NB4 (cell line): ENCODE measurements at places on chromosomes 1 and 21.

GRCh38 chr1:61215676-61216289, 133.4 kb downstream of the NFIA start:
- DNase-seq = no peak

- DNase-seq = no peak
Observed at GRCh38 chr1:169487133-169487532, 1.4 kb upstream of the SLC19A2 start.

DNA sequence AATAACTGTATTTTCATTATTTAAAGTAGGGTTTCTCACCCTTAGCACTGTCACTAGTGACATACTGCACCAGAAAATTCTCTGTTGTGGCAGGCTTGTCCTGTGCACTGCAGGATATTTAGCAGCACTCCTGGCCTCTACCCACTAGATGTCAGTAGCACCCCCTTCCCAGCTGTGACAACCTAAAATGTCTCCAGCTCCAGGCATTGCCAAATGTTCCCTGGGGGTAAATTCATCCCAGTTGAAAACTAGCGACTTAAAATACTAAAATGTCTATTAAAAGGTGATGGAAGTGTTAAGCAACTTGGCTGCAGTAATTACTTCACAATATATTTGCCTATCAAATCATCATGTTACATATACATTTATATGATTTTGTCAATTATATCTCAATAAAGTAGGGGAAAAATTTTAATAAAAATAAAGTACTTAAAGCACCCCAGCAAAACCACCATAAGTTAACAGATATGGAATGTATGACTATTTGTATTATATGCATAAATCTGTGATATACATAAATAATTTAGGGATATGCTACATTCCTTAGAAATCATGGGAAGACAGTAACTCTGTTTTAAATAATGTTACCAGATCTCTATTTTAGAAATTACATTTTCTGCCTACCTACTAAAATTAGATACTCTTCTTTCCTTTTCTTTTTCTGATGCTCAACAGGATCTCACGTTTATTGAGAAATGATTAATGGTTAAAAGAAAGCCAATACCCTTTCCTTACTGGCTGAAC, 74.6 kb downstream of the ARID4B start:
- DNase-seq = peak; percentile 79

DNA sequence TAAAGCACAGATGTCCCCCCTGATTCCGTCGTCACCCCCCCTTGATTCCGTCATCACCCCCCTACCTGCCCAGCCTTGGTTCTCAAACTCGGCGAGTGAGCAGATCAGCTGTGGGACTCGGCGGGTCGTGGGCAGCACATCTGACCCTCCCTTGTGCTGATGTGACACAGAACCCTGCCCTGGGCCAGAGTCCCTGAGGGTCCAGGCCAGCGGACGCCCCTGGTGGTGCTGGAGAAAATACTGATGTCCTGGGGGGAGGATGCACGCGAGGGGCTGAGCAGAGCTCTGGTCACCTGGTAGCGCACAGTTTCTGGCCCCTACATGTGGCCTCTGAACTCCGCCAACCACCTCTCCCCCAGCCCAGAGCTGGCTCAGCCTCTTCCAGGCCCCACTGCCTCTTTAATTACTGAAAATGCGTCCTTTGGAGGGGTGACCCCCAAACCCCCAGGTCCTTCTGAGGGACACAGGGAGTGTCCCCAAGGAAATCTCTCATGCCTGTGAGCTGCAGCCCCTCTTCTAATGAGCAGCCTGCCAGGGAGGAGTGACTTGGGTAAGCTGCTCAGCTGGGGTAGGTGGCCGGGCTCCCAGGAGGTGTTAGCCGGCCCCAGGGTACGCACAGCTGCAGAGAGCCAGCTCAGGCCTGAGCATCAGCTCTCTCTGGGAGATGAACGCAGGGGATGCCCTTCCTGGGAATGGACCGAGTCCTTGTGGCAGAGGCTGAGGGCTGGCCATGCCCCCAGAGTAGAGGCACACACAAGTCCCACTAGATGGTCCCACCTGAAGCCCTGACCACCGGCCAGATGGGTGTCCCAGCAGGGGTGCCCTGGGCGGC, 129.5 kb upstream of the ARHGEF16 start:
- no peak for DNase-seq

- DNase-seq = no peak
Observed at GRCh38 chr1:17355898-17356297, 16.1 kb upstream of the PADI6 start.

DNA sequence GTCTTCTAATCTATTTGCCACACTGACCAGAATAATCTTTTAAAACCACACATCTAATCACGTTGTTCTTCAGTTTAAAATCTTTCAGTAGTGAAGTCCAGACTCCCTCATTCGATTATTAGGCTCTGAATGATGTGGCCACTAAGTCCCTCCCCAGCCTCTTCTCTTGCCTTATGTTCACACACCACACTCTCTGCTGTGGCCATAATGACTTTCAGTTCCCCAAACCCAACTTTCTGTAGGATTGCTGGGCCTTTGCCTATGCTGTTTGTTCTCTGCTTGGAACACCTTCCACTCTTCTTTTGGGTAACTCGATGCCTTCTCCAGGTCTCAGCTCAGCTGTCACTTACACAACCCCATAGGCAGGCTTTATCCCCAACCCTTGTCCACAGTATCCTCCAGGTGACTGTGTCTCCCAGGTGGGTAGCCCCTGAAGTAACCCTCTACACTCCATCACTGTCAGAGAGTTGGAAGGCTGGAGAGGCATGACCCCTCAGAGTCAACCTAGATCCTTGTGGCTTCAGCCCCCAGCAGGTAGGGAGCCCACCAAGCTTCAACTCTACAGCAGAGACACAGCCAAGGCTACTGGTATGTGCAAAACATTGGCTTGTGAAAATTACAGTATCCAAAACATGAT, 8.4 kb upstream of the SLC37A1 start:
- DNase-seq = peak; percentile 57

DNA sequence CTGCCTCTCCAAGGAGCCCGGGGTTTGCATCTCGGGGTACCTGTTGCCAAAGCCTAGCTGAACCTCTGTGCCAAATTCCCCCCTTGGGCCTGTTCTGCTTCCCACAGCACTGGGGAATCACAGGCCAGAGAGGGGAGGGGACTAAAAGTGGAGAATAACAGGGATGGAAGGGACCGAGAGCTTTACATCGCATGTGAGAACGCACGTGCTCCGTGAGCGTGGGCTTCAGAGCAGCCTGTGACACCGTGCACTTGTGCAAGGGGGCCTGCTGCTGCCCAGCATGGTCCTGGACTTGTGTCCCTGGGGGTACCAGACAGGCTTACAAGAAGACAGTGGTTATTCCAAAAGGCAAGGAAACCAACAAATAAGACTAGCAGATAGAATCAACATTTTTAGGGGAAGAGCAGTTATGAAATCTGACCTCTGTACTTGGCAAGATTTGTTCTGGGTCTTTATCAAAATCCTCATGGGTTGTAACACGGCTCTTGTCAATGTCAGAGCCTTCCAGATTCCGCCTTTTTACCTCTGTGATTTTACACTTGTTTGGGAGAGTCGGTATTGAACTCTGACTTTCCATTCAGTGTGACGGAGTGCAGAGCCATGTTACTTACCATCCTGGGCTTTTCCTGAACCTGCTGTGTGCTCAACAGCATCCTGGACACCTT, 36.2 kb upstream of the TNFRSF1B start:
- DNase-seq = no peak

- DNase-seq = no peak
Observed at GRCh38 chr1:6935361-6935883, 150.2 kb downstream of the CAMTA1 start.

GRCh38 chr1:30522031-30523004, 201.1 kb downstream of the MATN1 start:
- DNase-seq = no peak

DNA sequence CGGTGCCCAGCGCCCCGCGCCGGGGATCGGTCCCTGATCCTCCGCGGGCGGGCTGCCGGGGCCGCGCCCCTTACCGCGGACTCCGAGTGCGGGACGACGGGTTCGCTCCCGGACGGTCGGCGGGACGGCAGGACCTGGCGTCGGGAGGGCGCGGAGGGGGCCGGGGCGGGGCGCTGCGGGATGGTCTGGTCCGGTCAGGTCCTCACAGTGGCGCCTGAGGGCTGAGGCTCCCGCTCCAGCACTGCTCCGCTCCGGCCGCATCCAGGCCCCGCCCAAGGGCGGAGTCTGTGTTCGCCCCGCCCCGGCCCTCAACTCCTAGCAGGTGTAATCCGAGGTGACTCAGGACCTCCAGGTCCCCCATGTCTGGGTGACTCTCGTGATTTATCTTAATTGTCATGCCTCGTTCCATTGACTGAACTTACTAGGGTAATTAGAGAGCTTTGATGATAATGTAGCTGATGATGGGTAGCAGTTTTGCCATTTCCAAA, at the start of gene RAB3B:
RAB3B (minus strand) TSS at position 223 of the 488 bp plus-strand sequence. CDS start 13,583 bp downstream, outside the sequence.
- peak; percentile 28 for DNase-seq

GRCh38 chr1:53460211-53460634, 1.0 kb downstream of the DMRTB1 start:
- DNase-seq = no peak

GRCh38 chr21:33988237-33989017, 72.8 kb upstream of the ATP5PO start:
- DNase-seq = no peak

DNA sequence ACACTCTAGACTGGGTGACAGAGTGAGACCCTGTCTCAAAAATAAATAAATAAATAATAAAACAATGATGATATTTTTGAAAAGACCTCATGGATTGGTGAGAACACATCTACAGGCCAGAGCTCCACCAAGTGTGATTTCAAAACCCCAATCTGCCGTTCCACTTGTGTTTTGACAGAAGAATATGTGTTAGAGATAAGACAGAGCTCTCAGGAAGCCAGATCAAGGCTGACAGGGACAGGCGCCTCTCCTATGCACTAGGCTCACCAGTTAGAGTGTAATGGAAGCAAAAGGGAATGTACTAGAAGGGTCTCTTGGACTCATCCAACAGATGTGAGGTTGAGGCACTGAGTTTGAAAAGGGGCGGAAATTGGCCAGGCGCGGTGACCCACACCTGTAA, 110.7 kb upstream of the ERRFI1 start:
- no peak for DNase-seq

- no peak for DNase-seq
Observed at GRCh38 chr1:214005708-214006107, 17.9 kb downstream of the PROX1 start.

DNA sequence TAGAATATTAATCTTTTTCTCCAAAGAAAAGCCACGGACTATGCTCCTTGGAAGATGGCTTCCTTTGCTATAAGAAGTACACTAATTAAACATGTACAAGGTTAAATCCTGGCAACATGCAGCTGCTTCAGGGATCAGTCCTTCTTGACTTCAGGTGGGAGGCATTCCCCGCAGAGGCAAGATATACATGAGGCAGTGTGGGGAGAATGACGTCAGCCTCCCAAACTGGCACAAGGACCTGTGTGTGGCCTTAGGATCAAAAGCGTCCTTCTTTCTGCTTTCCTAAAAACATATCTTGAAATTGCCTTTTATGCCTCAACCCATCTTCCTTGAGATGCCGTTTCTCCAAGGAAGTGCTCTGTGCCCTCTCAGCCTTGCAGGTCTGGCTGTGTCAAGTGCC, 90.3 kb downstream of the WLS start:
- no peak for DNase-seq

- no peak for DNase-seq
Observed at GRCh38 chr1:196467230-196467925, 140.9 kb downstream of the KCNT2 start.

- no peak for DNase-seq
Observed at GRCh38 chr1:164763098-164763497, 204.1 kb downstream of the PBX1 start.

DNA sequence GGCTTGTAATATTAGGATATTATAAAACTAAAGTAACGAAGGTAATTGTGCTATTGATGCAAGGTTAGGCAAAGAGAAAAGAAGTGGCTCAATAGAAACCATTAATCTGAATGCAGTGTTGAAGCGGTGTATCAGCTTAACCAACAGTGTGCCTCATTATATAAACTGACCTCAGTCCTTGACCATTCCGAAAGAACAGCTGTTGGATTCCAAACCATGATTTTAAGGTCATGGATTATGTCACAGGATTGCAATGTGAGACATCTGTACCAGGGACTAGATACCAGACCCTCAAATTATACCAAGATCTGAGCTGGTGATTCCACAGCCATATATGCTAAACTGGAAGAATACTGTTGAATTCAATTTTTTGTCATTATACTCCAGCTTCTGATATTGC, 134.2 kb upstream of the HP1BP3 start:
- no peak for DNase-seq

- peak; percentile 82 for DNase-seq
Observed at GRCh38 chr1:12619792-12620487, 1.9 kb upstream of the DHRS3 start.

DNA sequence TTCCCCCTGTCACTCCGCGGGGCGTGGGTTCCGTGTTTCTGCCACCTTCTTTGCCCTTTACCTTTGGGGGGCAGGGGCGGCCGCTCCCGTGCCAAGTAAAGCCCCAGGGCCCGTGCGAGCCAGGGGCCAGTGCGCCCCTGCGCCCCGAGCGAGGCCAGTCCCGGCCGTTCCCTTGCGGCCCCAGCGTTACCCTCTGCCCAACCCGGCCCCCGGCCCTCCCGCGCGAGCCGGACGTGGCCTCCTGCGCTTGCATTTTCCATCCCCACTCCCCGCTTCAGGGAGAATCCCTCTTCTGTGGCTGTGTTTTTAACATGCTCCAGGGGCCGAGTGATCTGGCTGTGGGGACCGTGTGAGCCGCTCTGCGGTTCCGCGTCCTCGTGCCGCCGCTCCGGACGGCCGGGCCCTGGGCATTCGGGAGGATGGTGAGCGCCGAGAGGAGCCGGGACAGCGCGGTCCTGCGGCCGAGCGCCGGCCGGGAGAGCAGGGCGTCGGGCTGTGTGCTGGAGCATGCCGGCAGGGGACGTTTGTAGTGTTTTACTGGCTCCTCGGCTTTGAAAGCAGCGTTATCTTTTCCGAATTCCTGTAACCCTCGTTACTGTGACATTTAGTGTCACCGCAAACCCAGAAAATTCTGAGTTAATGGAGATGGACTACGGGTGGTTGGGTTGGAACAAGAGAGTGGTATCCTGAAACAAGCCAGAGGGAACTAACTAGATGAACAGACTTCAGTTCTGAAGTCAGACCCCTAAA, 1.0 kb downstream of the GALNT2 start:
- peak; percentile 53 for DNase-seq

DNA sequence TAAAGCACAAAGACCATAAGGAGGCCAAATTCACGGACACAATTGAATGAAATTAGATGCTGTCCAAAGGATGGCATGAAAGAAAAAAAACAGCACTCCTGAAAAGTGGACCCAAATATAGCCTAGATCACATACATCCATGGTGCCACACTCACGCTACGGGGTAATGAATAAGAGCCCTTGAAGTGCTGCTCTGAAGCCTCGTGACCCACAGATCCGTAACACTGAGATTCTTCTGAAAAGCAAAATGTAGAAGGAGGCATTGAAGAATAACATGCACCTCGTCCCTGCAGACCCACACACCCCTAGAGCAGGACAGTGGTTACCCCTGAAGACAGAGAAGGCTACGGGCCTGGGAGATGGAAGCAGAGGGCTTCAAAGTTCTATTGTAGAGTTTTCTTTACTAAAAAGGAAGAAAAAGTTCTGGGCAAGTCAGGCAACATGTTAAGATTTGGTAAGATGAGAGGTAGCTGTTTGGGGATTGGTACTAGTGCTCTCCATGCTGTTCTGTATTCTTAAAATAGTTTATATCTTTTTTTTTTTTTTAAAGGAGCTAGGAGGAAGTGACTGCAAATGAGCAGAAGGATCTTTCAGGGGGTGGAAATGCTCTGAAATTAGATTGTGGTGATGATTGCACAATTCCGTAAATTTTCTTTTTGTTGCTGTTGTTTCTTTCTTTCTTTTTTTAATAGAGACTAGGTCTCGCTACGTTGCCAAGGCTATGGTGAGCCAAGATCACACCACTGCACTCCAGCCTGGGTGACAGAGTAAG, 4.1 kb upstream of the ITGB2 start:
- DNase-seq = peak; percentile 79

- no peak for DNase-seq
Observed at GRCh38 chr1:99621340-99621901, 24.5 kb upstream of the PALMD start.

GRCh38 chr1:201505503-201505890, 1.4 kb downstream of the CSRP1 start:
- no peak for DNase-seq
